ENCODE measurements at places on chromosomes 1 and 21. TPM values are rescaled to one million over a fixed set of nuclear protein-coding genes. Genes with fewer than 3 reads are reported as not detected.

Gene OR2L2
- 0.52 TPM for polyA plus RNA-seq

Gene TEDDM1
- 0.09 TPM for polyA plus RNA-seq

Gene CBS
- polyA plus RNA-seq, result 8.5 TPM

Gene C4BPB
- polyA plus RNA-seq, result 0.48 TPM

Gene LAMTOR5
- 136 TPM for polyA plus RNA-seq

GRCh38 chr1:47572731-47573430, 135.0 kb downstream of the FOXD2 start:
- no peak for DNase-seq

DNA sequence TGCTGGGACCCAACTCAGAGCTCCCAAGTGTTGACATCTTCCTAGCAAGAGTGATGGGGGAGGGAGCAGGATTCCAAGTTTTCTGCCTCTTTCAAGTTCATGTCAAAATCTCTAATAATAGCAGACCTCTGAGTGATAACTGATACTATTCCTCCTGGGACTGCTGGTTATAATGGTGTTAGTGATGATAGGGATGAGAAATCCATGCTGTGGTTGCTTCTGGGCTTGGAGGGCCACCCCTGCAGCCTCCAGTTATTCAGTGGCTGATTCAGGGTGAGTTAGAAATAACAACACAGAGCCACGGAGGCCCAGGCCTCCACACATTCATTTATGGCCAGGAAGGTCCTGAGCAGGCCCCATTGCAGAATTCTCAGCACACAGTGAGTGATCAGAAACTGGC, 40.6 kb upstream of the ARTN start:
- DNase-seq, result no peak

DNA sequence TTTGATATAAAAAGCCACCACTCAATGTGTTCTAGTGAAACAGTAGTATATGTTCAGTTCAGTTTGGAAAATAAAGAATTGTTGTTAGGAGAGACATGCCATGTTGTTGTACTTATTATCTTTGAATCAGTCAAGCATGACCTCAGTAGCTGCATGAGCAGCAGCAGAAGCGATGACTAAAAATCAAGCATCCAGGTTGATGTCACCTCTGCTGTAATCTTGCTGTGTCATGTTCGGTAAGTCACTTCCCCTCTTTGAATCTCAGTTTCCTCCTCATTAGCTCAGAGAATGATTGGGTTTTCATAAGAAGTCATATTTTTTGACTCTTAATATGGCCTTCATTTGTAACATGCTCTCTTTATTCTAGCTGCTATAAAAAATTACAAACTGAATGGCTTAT, 428.4 kb upstream of the B3GALT2 start:
- DNase-seq, result no peak

DNA sequence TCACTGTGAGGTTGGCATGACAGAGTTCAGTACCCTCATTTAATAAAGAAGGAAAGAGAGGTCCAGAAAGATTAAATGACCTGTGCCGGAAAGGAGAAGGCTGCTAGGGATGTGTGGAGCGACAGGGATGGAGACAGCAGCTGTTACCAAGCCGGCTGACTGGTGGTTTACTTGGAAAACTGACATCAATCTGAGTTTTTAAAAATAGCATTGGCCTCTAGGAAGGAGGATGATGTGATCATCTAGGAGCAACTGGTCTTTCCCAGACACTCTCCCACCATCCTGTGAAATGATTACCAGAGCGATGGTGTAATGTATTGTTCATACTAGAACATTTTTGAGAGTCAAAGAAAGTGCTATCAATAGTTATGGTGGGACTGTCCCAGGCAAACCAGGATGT, 154.4 kb downstream of the ZSCAN20 start:
- DNase-seq, result no peak

DNA sequence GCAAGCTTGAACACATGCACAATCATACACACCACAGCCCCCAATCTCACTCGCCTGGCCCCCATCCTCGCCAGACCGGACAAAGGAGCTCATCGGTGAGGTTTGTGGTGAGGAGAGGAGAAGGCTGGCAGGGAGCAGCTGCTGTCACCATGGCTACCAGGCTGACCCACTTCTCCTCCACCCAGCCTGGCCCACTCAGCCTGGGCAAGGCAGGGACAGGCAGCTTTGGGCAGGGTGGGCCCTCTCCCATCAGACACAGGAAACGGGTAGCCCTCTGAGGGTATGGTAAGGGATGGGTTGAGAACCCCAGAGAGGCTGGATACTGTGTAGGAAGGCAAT, 15.9 kb downstream of the RIMS3 start:
- DNase-seq, result no peak

- no peak for DNase-seq
These were observed 76.4 kb upstream of the IFFO2 start for GRCh38 chr1:19032701-19033514.

- no peak for DNase-seq
These were observed 160.3 kb downstream of the PTPRU start for GRCh38 chr1:29396438-29397255.

GRCh38 chr21:14857529-14857928, 207.3 kb downstream of the NRIP1 start:
- DNase-seq, result no peak

DNA sequence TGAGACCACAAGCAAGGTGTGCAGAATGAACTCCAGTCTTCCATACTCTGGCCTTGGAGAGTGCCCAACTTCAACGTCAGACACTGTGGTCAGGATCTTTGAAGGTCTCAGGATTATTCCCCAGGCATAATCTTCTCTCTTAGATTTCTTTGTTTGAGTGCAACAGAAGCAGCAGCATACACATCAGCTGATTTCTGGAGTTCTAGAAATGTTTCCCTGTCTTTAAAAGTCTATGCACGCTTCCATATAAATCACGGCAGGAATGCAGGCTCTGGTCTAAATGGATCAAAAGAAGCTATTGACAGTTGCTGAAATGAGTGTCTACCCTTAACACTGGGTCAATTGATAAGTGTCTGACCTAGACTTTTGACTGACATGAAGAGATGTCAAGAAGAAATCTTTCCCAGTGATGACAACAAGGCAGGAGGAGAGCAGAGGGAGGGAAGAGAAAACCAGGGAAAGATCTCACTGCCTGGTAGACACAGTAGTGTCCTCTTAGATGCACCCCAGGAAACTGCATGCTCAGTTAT, 279.7 kb downstream of the SPATA17 start:
- DNase-seq, result no peak

GRCh38 chr1:110190282-110190929, 19.7 kb upstream of the KCNC4 start:
- no peak for DNase-seq
